AG09319 (cell line): ENCODE measurements at places on chromosomes 13 and 19.
A peak's percentile ranks its signal among the peaks of the same experiment; 100 is the strongest.

DNA sequence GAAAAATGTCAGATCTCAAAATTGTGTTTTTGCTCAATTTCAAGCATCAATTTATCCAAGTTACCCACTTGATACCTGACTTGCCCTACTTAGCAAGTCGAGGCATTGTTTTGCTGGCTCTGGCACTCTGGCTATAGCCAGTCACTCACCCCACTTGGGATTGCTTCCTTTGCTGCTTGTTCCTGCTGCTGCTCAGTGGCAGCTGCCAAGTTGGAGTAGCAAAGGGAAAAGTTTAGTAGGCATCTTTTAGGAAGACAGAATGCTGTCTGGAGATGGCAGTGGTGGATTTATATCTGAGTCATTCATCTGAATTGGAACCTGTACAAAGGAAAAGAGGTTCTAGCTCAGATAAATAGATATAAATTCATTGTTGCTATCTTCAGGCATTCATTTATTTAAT lies 41.2 kb downstream of the PCCA start:
- no peak for DNase-seq

GRCh38 chr13:40476175-40476958 lies 190.1 kb downstream of the FOXO1 start:
- DNase-seq, result no peak

GRCh38 chr13:28637714-28638355 lies 21.1 kb upstream of the POMP start:
- no peak for DNase-seq

DNA sequence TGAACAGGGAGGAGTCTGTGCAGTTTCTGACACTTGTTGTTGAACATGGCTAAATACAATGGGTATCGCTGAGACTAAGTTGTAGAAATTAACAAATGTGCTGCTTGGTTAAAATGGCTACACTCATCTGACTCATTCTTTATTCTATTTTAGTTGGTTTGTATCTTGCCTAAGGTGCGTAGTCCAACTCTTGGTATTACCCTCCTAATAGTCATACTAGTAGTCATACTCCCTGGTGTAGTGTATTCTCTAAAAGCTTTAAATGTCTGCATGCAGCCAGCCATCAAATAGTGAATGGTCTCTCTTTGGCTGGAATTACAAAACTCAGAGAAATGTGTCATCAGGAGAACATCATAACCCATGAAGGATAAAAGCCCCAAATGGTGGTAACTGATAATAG lies 16.1 kb downstream of the CEACAM6 start:
- DNase-seq, result no peak

- DNase-seq, result no peak
Measured at GRCh38 chr13:49472186-49472585, 23.6 kb upstream of the PHF11 start.

- no peak for DNase-seq
Measured at GRCh38 chr13:44280456-44280855, 93.2 kb upstream of the SERP2 start.

DNA sequence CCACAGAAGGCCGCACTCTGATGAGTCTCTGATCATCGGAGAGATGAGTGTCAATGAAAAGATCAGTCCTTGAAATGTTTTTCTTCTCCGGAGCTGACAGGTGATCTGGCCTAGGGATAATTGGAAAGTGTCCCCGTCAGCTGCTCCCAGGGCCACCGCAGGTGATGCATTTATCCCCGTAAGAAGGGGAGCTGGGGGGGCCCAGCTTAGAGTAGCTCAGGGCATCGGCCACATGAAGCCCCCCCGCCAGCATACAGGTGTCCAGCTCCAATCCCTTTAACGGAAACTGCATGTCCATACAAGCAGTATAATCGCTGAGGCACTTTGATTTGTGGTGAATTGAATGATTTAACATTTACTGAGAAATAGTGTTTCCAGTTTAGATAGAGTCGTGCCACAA lies 27.7 kb downstream of the ATP4B start:
- no peak for DNase-seq

GRCh38 chr19:16235811-16236652 lies 38.3 kb downstream of the AP1M1 start:
- no peak for DNase-seq

DNA sequence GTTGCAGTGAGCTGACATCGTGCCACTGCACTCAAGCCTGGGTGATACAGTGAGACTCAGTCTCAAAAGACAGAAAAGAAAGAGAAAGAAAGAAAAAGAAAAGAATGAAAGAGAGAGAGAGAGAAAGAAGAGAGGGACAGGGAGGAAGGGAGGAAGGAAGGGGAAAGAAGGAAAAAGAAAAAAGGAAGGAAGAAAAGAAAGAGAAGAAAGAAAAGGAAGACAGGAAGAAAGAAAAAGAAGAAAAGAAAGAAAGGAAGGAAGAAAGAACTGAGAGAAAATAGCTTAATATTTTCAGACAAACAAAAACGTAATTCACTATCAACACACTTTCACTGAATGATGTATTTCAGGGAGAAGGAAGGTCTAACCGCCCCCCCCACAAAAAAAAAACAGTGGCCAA lies 39.3 kb downstream of the ESD start:
- DNase-seq, result no peak

DNA sequence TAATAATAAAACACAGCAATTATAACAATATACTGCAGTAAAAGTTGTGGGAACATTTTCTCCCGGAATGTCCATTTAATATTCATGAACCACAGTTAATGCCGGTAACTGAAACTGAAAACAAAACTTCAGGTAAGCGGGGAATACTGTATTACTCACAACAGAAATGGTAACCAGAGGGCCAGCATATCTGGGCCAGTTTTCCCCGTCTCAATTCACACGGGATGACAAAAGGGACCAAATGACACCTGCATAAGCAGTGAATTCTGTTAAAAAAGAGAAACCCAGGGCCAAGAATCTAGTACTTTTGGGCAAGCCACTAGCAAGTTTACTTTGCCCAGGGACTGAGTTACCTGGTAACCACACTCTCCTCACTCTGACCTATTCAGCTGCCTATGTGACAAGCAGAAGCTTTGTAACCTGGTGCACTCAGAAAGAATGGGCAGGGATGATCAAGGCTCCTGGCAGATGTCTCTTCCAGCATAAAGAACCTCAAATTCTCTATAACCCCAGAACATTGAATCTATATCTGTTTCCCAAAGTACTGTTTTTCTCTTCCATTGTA lies 1171.2 kb downstream of the DIAPH3 start:
- DNase-seq, result no peak

GRCh38 chr13:44715287-44716230 lies 139.4 kb upstream of the TSC22D1 start:
- DNase-seq, result no peak

GRCh38 chr19:8423817-8424223 lies 10.7 kb downstream of the MARCHF2 start:
- DNase-seq, result peak; percentile 94

DNA sequence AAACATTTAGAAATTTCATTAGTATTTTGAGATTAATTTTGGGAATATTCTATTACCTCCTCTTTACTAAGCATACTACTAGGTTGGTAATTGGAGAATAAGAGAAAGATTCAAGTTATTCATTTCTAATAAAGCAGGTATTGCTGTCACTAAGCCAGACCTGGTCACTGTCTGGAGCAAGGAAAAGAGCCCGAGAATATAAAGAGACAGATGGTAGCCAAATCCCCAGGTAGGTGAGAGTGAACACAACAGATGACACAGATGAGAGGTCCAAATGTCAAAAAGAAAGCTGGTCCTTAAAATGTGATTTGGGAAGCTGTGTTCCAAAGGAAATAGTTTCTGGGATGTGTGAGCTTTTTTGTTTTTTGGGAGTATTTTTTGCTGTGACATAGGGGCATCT lies 128.6 kb downstream of the ZNF100 start:
- DNase-seq, result no peak

GRCh38 chr13:80923907-80924306 lies 583.0 kb upstream of the SPRY2 start:
- DNase-seq, result no peak

GRCh38 chr19:13640611-13641010 lies 123.7 kb upstream of the MRI1 start:
- DNase-seq, result no peak

- no peak for DNase-seq
Measured at GRCh38 chr13:29411481-29411880, 184.0 kb downstream of the SLC7A1 start.

DNA sequence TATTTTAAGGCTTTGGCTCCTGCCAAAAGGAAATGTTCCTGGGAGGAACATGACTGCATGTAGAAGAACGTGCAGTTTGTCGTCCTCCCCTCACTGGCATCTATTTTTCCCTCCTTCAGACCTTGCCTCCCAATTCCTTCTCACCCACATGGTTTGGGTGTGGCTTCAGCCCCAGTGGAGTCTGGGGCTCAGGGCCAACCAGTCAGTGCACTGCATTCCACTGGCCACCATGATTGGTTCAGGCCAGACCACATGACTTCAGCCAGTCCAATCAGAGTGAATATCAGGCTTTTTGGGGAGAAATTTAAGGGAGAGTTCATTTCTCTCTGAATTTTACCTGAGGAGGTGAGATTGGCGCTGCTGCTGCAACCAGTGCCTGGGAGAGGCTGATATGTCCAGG lies 171.6 kb downstream of the ZIC5 start:
- DNase-seq, result no peak

DNA sequence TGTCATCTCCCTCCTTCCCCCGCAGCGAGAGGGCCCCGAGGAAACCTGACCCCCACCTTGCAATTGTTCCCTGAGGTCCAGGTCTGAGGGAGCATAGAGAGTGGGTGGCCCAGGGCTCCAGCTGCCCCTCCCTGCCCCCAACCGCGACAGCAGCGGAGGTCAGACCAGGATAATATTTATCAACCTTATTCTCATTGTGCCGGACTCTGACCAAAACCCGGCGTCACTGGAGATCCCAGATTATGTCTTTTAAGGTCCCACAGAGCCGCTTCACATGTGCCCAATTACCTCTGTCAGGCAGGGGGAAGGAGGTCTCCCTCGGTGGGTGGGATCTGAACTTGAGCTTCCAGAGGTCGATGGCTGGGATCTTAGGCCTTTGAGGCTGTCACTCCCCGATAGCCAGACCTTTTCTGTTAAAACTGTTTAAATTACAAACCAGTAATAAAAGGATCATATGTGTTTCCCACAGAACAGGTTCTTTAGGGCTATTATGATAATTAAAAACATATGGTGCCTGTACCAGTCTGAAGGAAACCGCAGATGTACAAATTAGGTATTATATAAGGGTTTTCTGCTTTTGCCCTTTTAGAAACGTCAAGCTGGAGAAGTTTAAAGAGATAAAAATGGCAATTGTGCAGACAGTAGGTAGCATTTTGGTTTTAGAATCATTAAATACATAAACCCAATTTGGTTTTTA lies 195.5 kb downstream of the ZNF536 start:
- DNase-seq, result no peak

DNA sequence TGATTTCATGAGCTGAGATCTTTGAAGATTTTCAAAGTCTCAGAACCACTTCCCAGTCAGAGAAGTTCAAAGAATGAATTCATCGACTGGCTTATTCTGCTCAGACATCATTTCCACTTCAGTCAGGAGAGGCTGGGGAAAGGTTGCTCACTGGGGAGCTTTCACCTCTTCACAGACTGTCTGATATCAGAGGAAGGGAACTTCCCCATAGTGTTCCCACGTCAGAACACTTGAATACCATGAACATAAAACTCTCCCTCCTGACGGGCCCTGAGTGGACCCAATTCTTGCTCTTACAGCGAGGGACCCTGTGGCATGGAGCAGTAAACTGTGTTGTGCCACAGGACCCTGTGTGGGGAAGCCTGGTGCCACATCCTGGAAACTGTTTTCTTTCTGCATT lies 492.6 kb downstream of the COG6 start:
- DNase-seq, result no peak

- no peak for DNase-seq
Measured at GRCh38 chr13:78909276-78909675, 250.3 kb upstream of the OBI1 start.

- no peak for DNase-seq
Measured at GRCh38 chr19:8163759-8164158, 14.4 kb upstream of the FBN3 start.

DNA sequence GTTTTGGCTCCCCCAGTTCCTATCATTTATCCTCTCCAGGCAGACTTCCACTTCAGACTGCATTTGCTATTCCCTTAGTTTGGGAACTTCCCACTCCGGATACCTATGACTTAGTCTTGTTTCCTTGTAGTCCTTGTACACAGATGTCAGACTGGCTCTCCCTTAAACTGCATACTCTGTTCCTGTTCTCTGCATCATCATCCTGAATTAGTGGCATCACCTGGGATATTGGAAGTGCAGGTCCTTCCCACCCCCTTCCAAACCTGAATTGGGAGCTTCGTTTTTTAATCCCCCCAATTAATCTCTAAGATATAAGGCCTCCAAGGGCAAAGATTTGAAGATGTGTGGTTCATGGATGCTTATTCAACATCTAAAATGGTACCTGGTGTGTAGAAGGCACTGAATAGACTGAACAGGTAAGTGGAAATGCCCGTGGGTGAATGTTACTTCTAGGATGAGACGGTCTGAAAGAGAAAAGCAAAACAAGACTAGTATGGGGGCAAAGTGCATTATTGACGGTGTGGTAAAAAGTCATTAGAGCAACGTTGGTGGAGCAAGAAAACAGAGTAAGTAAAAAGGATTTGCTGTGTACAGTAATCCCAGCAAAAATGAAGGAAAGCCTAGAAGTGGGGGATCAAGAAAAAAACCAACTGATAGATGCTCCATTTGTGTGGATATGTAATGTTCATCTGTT lies 9.6 kb downstream of the MIR17HG start:
- no peak for DNase-seq

- DNase-seq, result peak; percentile 3
Measured at GRCh38 chr19:56333506-56333905, 18.9 kb upstream of the ZSCAN5A start.

- no peak for DNase-seq
Measured at GRCh38 chr13:68056816-68057710, 826.9 kb upstream of the PCDH9 start.

DNA sequence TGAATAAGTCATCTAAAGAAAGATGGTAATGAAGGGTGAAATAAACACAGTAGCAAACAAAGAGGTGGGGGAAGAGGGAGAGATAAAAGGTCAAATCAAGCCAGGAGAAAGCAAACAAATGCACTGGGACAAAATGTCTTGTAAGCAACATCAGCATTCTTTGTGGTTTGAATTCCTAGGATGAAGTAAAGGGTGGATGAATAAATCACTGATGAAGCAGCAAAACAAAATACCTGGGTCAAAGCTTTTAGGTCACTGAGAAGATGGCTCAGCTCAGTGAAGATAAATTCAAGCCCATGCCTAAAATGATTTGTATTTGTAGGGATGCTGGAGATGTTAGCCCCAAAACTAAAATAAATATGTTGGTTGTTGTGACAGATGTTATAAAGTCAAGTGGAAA lies 86.5 kb upstream of the FBXL3 start:
- no peak for DNase-seq

GRCh38 chr13:77584106-77584505 lies 48.6 kb downstream of the SCEL start:
- DNase-seq, result no peak
